Foreskin fibroblast (primary cell): ENCODE measurements at places on chromosomes 6 and 20.
A peak's percentile ranks its signal among the peaks of the same experiment; 100 is the strongest.

DNA sequence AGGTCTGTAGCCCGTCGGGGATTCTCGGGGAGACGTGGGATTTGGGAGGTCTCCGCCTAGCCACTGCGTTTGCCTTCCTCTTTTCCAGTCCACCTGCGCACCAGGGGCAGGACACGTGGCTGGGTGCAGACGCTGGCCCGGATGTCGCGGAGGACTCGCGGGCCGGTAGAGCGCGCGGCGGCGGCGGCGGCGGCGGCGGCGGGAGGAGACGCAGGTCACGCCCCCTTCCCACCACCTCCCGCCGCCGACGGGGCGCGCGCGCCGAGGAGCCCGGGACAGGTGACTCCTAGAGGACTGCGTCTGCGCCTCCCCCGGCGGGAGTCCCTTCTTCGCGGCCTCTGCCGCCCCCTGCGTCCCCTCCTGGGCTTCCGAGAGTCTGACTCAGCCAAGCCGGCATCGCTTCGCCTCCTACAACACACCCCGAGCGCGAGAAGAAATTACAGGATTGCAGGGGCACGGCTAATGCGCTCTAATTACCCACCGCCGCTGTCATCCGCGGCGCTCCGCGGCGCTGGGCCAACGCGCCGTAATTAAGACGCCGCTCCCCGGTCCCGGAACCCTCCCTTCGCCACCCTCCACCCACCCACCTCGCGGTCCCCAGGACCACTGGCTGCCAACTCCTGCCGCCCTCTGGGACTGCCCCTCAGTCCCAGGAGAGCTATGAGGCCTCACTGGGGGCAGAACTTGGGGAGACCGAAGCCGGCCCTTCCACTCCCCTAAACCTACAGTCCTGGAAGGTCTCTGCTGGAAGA is 124.5 kb downstream of the MRPL14 start:
- DNase-seq: no peak

- DNase-seq: no peak
These were observed 55.5 kb upstream of the CHRNA4 start for GRCh38 chr20:63416631-63417030.

DNA sequence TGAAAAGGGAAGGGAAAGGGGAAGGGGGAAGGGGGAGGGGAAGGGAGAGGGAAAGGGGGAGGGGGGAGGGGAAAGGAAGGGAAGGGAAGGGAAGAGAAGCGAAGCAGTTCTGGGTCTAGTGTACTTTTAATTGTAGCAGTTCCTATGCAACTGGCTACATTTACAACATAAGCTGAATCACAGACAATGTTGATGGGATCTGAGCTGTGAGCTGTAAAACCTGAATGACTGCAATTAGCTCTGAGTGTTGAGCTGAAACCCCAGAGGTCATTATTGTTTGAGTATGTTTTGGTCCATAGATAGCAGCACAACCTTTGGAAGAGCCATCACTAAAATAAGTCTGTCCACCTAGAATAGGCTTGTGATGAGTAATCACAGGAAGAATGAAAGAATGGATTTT is 7.2 kb upstream of the ABHD12 start:
- peak; percentile 26 for DNase-seq

- DNase-seq: no peak
These were observed 97.2 kb downstream of the SSR1 start for GRCh38 chr6:7215798-7216231.
